CD4-positive, CD25-positive, alpha-beta regulatory T cell (primary cell): ENCODE measurements at places on chromosomes 2 and 18. TPM values are rescaled to one million over a fixed set of nuclear protein-coding genes. Genes with fewer than 3 reads are reported as not detected.

GRCh38 chr2:230953845-230954244, 28.8 kb upstream of the GPR55 start:
- DNase-seq: no peak

GRCh38 chr2:85753035-85753524, 711 bp upstream of the ATOH8 start:
- DNase-seq: no peak

SLC11A1 gene
- 0.54 TPM for total RNA-seq

- DNase-seq: no peak
Measured at GRCh38 chr18:24234330-24234729, 95.5 kb downstream of the CABYR start.

NTSR2 gene
- total RNA-seq: not detected

DNA sequence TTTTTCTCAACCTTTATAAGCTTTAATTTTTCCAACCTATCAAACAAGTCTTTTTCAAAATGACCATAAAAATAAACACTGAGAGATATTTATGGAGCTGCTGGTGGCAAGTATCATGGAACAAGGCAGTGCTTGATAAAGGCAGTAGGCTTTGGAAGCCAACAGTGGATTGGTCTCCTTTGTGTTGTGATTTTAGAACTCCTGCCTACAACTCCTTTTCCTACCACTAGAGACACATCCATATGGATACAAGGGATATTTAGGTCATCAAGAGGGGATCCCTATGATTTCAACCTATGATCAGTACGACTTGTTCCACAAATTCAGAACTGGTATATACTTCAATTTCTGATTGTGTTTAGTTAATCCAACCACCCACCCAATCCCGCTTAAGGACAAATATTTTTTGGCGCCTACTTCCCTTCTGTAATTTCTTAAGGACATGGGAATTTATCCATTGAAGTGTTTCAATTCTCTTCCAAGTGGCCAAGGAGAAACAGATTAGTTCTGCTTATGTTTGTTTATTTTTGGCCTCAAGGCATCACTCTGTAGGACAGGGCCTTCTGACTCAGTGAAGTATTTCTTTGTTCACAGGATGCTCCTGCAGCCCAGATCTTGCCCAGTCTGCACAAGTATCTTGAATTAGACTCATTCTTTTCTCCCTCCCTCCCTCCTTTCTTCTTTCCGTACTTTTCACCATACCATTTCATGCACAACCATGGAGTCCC, 2119.6 kb upstream of the PIK3C3 start:
- no peak for DNase-seq

- no peak for DNase-seq
Measured at GRCh38 chr2:68193787-68194372, 36.2 kb downstream of the PNO1 start.

GRCh38 chr18:74832381-74832780, 234.7 kb downstream of the ZNF407 start:
- no peak for DNase-seq

GRCh38 chr2:239195318-239195871, 205.4 kb downstream of the HDAC4 start:
- DNase-seq: no peak

GRCh38 chr2:198371921-198372543, 567.6 kb downstream of the PLCL1 start:
- DNase-seq: peak; percentile 1

SMCHD1 gene
- 671 TPM for total RNA-seq

DNA sequence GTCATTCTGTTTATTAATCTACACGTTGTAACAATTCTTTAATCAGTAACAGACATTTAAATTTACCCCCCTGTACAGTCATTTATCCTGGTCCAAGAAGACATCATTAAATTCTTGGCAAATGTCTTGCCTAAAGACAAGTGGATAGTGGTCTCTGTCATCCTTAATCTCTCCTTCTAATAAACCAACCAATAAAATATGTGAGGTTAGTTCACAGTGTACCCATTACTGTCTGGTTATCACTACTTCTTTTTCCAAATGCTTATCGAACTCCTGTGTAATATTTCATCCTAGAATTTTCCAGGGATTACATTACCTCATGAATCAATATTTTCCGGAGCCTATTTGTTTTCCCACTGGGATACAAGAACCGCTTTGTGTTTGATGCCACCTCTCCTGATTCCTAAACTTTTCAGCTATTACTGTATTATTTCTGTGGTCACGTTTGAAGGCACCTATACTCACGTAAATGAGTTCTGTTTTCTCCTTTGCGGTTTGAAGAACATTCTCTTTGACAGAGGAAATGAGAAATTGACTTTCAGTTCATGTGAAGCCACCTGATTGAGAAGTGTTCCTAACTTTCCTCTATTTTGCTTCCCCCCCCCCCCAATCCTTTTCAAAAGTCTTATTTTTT, 131.5 kb downstream of the RTN4 start:
- no peak for DNase-seq

DNA sequence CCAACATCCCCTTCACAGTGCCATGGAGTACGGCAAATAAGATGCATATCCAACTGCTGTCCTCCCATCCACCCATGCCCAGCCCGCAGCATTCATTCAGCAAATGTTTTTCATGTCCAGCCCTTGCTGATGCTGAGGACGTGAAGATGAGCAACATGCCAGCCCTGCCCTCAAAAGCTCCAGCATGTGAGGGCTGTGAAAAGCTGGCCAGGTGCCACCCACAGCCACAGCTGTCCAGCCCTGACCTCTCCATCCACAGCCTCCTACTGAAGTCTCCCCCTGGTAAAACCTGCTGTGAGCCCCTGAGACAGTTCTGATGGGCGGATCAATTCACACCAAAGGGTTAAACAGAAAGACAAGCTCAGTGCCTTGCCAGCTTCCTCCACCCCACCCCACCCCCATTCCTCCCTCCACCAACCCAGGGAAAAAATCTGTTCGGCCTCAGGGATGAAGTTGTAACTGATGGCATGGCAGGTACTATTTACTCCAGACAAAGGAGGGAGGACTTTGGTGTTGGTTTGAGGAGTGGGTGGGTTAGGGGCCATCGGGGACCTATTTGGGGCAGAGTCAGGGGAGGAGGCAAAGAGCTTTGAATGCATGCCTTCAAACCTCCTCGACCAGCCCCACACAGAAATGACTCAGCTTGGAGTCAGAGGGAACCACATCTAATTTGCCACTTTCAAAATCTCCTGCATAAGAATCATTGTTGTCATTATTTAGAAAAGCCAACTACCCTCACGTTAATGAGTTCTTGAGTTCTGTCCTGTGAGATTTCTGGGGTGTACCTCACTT, 4.3 kb downstream of the ZBTB7C start:
- no peak for DNase-seq

TIA1 gene
- 90.9 TPM for total RNA-seq
